ENCODE measurements at places on chromosomes 4 and X.

GRCh38 chrX:51641421-51642021, 22.8 kb upstream of the CENPVL3 start:
- no peak for DNase-seq

DNA sequence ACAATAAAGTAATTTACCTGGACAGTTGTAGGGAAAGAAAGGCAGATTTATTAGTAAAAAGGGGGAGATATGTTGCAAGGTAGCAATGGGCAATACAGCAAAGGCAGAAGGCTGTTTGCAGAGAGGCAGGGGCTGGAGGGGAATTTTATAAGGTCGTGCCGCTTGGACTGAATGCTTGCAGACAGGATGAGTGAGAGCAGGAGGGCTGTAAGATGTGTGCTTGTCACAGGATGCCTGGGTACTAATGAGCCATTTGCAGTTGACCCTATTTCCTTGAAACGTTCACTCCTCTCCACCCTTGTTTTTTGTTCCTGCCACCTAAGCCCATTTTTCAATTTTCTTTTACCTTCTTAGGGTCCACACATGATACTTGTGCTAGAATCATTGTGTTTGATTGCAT, 214.7 kb downstream of the TRAM1L1 start:
- DNase-seq, result no peak

- no peak for DNase-seq
Observed at GRCh38 chr4:54359919-54360650, 131.0 kb downstream of the PDGFRA start.

DNA sequence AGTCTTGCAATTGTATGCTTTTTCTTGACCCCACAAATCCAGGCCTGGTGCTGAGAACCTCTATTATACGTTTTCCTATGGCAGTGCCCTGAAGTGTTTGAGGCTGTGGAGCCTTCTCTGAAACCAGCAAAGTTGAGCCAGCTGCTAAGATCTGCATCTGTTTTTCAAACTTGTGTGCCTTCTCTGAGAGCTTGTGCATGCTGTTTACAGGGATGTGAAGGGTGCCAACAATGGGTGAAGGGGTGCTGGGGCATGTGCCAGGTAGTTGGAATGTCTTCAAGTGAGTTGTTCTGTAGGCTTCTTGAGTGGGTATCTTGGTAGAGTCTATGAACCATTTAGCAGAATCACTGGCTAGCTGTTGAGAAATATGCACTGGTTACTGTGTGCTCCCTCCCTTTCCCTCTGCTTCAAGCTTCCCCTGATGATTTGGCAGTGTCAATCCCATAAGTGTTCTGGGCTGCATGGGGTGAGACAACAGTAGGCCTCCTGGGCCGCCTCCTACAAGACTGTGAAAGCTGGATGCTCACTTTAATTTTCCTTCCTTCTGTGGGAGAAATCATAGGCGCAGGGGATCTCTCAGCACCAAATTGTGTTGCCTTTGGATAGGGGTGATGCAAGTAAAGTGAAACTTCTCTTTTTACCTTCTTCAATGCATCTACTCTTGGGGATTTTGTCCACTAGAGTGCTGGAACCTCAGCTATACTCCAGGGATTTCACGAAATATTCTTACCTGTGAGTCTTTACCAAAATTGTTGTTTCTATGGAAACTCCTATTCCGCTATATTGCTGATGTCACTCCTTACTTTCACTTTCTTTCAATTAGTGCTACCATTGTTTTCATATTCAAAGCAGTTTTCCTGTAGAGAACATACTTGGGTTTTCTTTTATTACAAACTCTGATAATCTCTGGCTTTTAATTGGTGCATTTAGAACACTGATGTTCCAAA, 30.0 kb downstream of the ITM2A start:
- no peak for DNase-seq

DNA sequence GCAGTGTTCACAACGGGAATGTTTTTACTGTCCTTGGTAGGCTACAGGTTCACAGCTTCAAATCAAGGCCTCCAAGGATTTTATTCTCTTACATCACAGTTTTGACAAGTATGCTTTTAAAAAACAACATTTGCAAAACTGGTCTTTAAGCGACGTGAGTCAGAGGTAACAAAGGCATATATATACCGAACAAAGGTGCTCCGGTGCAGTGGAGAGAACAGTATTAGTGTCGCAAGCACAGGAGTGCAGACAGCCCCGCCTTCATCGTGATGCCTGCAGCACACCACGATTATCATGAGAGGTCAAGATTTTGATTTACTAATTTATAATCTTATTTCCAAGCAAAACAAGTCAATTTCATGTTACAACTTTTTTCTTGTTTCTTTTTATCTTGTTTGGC, 90.8 kb downstream of the GATB start:
- no peak for DNase-seq

DNA sequence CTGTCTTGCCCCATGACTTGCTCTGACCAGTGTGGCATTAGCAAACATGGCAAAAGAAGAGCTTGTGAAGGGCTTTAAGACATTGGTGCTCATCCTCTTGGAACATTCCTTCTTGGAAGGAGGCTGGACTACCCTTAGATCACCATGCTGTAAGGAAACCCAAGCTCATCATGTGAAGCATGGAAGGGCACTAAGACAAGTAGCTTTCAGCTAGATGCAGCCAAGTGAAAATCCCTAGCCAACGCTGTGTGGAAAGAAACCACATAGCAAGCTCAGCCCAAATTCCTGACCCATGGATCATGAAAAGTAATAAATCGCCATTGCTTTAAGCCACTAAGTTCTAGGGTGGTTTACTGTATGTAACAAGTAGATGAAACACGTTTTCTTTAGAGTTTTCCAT, 12.4 kb upstream of the PACRGL start:
- no peak for DNase-seq

DNA sequence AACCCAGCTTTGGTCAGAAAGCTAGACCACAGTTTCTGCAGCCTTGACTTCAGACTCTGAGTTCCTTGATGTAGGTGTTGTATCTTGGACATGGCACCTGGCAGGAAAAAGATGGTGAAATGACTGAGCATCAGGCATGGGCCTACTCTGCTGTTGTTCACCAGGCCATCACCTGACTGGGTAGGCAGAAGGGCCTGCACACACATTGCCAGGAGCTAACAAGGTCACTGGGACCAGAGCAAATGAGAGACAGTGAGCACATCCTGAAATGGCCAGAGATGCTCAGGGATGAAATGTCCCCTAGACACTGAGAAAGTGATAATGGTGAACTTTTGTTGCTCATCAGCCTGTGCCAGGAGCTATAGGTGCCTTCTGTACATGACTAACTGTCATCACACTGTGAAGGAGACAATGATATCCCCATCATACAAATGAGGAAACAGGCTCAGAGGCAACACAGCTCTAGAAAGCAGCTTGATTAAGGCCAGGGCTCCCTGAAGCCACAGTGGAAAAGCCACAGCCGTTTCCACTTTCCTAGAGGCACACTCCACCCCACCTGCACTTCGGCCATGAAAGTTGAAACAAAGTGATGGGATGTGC, 128.3 kb downstream of the TSPAN5 start:
- no peak for DNase-seq

DNA sequence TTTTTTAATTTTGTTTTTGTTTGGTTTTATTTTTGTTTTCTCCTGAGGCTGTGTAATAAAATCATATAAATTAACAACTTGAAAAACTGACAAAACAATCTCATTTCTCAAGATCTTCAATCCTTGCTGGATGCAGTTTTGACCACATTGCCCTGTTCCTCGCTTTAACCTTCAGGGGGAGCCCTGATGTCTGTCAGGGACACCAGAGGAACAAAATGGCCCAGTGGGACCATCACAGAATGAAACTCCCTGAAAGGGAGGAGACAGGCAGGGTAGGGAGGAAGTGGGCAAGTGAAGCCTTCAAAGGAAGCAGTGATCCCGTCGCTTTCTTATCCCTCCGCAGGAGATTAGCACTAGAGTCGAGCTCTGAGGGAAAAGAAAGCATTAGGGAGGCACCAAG, 274.9 kb upstream of the LDB2 start:
- no peak for DNase-seq

DNA sequence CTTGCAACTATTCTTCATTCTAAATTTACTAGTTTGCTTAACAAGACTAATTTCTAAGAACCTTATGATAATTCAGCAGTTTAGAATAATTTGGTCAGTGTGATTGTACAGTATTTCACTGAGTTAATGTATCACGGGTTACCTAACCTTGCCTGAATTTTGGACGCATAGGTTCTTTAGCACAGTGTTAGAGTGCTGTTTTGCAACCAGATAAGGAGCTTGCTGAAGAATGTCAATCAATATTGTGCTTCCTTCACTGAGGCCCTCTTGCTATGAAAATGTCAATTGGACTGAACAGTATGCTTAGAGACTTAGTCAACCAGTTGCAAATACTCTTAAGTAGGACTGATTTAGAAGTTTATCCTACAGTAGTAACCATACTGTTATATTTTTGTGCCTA, 19.6 kb downstream of the VAMP7 start:
- no peak for DNase-seq

GRCh38 chr4:185071236-185071811, 53.0 kb downstream of the HELT start:
- no peak for DNase-seq

DNA sequence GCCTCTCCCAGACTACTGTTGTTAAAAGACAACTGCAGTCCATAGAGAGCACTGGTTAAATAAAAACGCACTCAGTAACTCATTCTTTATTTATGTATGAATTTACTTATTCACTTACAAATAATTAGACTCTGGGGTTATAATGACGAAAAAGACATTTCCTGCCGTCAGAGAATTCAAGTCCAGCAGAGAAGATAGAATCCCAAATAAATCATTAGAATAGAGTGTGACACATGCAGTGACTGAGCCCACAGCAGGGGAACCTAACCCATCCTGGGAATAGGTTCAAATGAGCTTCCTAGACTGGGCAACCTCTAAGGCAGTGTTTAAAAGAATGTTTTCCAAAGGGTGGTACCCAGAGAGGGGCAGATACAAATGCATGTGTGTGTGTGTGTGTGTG, 53.9 kb downstream of the FGFBP1 start:
- no peak for DNase-seq

DNA sequence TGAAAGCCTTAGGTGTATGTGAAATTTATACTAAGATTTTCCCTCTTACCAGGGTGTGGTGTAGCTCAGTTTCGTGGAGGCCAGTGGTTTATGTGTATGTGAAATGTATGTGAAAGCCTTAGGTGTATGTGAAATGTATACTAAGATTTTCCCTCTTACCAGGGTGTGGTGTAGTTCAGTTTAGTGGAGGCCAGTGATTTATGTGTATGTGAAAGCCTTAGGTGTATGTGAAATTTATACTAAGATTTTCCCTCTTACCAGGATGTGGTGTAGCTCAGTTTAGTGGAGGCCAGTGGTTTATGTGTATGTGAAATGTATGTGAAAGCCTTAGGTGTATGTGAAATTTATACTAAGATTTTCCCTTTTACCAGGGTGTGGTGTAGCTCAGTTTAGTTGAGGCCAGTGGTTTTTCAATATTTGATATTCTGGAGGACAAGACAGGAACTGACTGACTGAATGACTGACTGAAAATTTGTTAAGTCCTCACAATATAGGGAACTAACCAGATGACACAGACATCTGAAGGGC, 143.7 kb downstream of the NEXMIF start:
- DNase-seq, result no peak

DNA sequence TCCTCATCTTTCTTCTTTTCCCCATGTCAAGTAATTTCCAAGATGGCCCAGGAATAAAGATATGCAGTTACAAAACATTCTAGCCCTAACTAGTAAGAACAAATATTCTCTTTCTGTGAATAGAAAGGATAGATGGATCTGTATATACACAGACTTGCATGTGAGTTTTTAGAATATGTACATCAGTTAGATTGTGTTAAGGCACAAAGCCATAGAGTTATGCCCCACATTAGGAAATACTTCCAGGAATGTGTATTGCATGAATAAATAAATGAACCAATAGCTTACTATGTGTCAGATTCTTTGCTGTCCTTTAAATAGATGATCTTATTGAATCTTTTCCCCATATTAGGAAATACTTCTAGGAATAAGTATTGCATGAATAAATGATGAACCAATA, 46.0 kb upstream of the TMPRSS11E start:
- no peak for DNase-seq

GRCh38 chr4:57023104-57023503, 44.4 kb downstream of the POLR2B start:
- no peak for DNase-seq

All from stimulated activated CD4-positive, alpha-beta T cell treated with anti-CD3 and anti-CD28 coated beads, Interleukin-12 subunit alpha, Interleukin-12 subunit beta, amount 100 ng/mL, for 24 hours (primary cell).